Activated CD4-positive, alpha-beta T cell treated with anti-CD3 and anti-CD28 coated beads for 36 hours (primary cell): ENCODE measurements at places on chromosomes 3 and 15. TPM values are rescaled to one million over a fixed set of nuclear protein-coding genes. Genes with fewer than 3 reads are reported as not detected.
A peak's percentile ranks its signal among the peaks of the same experiment; 100 is the strongest.

GRCh38 chr15:63232405-63232804 is 43.0 kb downstream of the RAB8B start:
- DNase-seq, result no peak

GRCh38 chr3:16828815-16829214 is 55.9 kb upstream of the PLCL2 start:
- peak; percentile 73 for DNase-seq

DNA sequence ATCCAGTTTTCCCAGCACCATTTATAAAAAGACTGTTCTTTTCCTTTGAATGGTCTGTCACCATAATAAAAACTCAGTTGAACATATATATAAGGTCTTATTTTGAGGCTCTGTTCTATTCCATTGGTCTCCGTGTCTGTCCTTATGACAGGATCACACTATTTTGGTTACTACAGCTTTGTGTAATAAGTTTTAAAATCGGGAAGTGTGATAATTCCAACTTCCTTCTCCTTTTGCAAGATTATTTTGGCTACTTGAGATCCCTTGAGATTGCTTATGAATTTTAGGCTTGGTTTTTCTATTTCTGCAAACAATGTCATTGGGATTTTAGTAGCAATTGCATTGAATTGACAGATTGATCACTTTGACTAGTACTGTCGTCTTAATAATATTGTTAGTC is 35.7 kb downstream of the SACM1L start:
- DNase-seq, result no peak

DNA sequence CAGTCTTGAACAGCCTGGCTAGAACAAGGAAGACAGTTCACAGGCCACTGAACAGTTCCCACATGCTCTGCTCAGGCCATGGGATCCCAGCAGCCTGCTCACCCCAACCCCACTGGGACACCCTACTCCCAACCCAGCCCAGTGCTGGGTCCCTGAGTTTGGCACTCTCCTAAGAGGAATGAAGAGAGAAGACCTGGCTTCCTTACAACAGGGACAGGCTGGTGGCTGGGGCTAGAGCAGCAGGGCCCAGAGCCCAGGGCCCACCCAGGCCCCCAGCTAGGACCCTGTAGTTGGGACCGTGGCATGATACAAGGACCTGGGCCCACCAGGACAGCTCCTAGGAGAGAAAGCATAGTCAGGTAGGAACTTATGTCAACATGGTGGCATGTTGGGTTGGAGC is 43.4 kb downstream of the SEMA3G start:
- no peak for DNase-seq

DNA sequence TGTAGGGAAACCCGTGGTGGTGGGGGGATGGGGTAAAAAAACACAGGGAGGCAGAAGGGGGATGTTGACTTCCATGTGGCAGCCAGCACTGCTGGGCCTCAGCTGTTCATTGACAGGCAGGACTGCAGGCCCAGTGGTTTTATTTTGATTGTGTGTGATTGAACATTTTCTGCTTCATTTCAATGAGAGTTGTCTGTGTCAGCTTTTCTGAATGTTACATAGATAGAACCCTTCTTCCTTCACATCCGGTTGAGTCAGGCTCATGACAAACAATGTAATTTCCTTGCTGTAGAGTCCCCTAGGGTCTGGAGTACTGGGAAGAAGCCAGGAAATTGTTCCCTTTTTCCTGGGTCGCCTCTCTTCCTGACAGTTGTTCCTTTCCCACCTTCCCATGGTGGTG is 8.2 kb upstream of the RPP25 start:
- no peak for DNase-seq

GRCh38 chr3:105436687-105437086 is 70.0 kb downstream of the ALCAM start:
- DNase-seq, result no peak

- no peak for DNase-seq
Observed at GRCh38 chr3:179681492-179682263, 28.8 kb downstream of the USP13 start.

DNA sequence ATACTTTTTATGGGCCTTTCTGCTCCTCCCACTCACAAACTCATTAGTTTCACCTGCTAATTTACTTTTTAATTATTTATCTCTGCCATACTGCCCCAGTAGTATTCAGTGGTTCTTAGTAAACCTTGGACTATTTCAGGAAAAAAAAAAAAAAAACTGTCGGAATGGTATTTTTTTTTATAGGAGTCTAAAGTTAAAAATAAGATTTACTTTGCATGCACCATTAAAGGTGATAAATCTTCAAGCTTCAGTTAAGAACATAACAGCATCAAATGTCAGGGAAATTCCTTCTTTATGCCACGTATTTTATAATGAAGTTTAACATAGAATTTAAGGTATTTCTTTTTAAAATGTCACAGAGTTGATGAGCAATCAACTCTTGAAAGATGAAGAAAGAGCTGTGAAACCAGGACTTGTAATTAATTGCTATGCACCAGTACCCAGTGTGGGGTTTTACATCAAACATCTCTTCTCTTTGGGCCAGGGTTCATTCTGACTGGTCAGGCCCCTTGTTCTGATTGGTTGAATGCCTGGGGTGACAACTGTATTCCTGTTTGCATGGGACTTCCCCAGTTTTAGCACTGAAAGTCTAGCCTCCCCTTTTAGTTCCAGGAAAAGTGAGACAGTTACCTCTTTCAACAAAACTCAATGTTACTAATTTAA is 40.3 kb upstream of the PTPRG start:
- peak; percentile 80 for DNase-seq

- DNase-seq, result peak; percentile 68
Observed at GRCh38 chr3:38834110-38834509, 18.1 kb upstream of the SCN10A start.

- DNase-seq, result no peak
Observed at GRCh38 chr3:105518203-105518602, 151.5 kb downstream of the ALCAM start.

DNA sequence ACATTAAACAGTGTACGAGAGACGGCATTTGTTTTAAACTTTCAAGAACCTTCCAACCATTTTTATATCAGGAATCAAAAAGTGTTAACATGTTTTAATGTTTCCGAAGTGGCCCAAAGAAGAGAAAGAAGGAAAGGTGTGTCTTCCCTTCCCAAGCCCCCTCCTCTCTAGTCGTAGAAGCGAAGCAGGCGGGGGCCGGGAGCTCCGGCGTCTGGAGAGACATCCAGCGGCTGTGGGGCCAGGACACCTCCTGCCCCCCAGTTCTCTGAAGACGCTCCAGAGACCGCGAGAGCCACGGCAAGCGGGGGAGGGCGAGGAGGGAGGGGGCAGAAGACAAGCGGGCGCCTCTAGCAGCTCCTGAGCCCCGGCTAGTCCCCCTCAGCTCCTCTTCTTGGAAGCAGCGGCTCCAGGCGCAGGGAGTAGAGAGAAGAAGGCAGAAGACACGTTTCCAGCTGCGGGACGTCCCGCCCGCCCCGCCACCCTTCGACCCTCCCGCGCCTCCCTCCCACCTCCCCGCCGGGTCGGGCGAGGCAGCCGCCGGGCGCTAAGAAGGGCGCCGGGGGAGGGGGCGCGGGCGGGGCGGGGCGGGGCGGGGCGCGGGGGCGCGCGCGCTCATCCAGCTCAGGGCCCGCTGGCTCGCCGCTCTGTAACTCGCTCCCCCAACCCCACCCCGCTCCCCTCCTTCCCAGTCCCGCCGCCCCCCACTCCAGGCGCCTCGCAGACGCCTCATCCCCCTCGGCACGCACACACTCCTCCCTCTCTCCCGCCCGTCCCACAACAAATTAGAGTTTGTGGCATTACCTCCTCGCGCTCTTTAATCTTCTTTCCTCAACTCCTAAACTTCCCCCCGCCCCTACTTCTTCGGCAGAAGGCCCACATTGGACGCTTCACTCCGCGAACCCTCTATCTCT is at the start of gene ZBTB20:
Gene ZBTB20 (minus strand): TSS at position 871 of the 911 bp plus-strand sequence.
- peak; percentile 86 for DNase-seq

DNA sequence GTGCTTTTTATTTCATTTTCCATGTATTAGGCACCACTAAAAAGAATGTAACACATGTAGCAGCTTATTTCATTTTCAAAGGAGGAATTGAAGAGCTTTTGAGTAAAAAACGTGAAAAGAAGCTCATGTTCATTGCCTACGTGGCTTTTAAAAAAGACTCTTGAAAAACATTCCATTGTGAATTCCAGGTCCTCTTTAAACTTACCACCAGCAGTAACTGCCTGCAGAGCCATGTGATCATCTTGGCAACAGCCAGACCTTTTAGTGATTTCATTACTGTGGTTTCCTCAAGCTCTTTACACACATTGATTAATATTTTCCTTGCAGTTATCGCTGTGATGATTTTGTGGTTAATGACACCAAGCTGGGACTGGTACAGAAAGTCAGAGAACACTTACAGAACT is 43.8 kb upstream of the FBXL22 start:
- DNase-seq, result peak; percentile 30

GRCh38 chr3:105527535-105527934 is 160.8 kb downstream of the ALCAM start:
- DNase-seq, result no peak

- no peak for DNase-seq
Observed at GRCh38 chr3:186638259-186638658, 1.9 kb upstream of the FETUB start.

DNA sequence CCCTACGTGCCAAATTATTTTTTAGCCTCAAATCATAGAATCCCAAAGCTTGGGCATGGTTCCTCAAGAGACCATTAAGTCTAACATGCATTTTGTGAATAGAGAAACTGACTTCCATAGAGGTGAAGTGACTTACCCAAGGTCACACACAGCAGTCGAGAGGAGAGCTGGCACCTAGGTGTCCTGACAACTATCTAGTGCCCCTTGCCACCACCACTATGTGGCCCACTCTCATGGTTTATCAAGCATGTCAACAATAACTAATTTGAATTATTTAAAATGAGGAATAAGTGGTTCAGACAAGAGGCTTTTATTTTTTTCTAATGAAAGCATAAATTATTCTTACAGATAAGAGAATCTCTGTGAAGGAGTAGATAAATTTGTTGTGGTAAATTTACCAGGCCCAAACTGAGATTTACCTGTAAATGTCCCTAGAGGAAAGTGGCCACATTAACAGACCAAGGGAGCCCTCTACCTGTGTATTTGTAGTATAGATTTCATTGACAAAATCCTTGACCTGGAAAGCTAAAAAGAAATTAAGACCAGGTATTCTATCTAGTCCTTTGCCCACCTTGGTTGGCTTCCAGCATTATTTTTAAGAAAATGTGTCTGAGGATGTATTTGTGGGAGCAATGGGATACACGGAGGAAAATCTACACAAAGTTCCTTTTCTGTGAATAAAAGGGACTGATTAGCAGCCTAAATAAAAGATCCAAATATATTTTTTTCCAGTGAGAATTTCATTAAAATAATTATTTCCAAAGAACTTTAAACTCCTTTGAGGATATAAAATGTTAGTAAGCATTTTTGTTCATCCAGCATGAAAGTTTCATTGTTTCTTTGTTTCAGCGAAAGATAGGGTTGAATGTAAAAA is 49.1 kb downstream of the IQCH start:
- DNase-seq, result peak; percentile 22

- no peak for DNase-seq
Observed at GRCh38 chr3:38582316-38582715, 67.2 kb downstream of the SCN5A start.

GRCh38 chr3:122146466-122146865 is 37.0 kb upstream of the CASR start:
- peak; percentile 88 for DNase-seq

- no peak for DNase-seq
Observed at GRCh38 chr3:110974902-110975301, 96.7 kb upstream of the NECTIN3 start.

- DNase-seq, result no peak
Observed at GRCh38 chr3:134640378-134640777, 10.4 kb downstream of the KY start.

- no peak for DNase-seq
Observed at GRCh38 chr15:96115642-96116041, 214.9 kb upstream of the NR2F2 start.

DNA sequence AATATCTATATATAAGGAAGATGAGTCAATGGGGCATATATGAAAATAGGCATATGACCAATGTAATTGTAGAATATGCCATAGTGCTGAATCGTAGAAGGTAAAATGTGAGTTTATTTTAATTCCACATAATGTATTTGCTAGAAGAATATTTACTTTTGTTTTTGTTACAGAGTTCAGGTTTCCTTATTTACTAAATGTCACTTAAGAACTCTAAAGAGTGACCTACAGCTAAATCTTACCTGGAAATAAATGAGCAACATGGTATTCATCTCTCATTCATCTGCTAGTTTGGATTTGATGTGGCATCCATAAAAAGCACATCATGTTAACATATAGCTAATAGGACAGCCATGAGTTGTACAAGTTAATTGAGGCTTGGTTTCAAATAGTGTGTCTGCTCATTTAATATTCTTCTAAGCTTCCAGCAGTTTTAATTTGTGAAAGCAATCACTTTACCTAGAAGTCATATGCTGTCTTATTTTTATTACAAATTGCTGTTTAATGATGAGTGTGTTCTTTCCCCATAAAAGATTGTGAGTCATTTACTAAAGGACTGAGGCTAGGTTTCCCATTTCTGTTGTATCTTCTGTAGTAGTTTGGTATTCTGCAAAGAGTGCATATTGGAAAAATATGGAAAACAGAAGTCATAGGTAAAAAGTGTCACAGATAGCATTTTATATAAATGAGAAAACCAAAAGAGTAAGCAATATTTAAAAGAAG is 222.1 kb upstream of the POU1F1 start:
- DNase-seq, result no peak

GRCh38 chr15:95176794-95177577 is 945.6 kb downstream of the MCTP2 start:
- no peak for DNase-seq

- no peak for DNase-seq
Observed at GRCh38 chr15:31372635-31373091, 46.0 kb downstream of the KLF13 start.

DNA sequence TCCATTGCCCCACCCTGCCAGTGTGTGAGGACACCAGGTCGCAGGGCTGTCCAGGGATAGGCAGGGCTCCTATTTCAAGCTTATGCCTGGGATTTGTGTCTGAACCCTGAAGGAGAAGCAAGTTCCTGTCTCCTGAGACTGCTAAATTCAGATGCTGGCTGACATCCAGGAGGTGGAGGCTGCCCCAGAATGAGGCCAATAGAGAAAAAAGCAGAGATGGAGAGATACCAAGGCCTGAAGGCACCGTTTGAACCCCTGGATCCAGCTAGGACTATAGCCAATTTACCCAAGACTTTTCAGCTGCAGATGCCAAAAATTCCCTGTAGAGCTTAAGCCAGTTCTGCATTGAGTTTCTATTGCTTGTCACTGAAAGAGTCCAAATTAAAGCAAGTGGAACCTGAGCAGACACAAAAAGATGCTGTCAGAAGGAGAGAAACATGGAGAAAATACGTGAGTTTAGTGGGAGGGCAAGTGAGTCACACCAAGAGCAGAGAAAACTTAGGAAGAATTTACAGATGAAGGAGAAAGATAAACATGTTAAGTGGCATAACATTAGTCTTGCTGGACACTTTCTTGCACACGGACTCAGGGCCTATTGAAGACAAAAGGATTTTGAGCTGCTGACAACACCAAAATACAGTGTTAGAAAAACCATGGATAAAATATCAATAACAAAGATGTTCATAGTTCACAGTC is 148.6 kb downstream of the CNTN3 start:
- DNase-seq, result no peak

Gene NCEH1
- total RNA-seq, result 6.3 TPM

Gene PROK2
- total RNA-seq, result 0.32 TPM

Gene POLR2H
- total RNA-seq, result 143 TPM

Gene RBP2
- not detected for total RNA-seq

Gene GNAT1
- total RNA-seq, result 0.14 TPM

Gene XCR1
- total RNA-seq, result not detected

Gene GRM2
- total RNA-seq, result 0.27 TPM

Gene RNU5B-1
- total RNA-seq, result not detected

Gene CEP70
- total RNA-seq, result 9.3 TPM

Gene CD47
- total RNA-seq, result 58.6 TPM
